Uterus (tissue), 4 donors: ENCODE measurements at places on chromosomes 6 and 20. TPM values are rescaled to one million over a fixed set of nuclear protein-coding genes. Genes with fewer than 3 reads are reported as not detected.

DNA sequence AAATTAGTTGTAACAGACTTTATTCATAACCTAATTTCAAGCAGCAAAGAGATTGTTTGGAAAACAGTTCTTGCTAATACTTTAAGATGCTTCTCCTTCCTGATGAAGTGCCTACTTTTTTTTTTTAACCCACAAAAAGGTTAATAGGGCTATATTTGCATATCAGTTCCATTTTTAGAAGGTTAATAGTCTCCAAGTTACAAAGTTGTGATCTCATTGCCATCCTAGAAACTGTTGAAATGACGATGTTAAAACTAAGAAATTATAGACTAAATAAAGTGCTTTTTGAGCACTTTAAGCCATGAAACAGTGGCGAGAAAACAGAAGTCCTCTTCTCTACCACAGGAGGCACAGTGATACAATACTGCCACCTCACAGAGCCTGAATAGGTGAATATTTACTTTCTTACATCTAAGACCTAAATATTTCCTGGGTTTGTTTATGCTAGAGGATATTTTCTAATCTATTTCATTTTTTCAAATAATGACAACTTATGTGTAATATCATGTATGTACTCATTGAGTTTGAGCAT is 5.3 kb downstream of the RNF144B start:
- no peaks in the 10 kb centered on the region for H3K4me1 ChIP-seq
- H3K4me3 ChIP-seq, result no peak overlapping the region
- H3K36me3 ChIP-seq, result no peaks in the 10 kb centered on the region
- H3K27me3 ChIP-seq, result no peaks in the 10 kb centered on the region

DNA sequence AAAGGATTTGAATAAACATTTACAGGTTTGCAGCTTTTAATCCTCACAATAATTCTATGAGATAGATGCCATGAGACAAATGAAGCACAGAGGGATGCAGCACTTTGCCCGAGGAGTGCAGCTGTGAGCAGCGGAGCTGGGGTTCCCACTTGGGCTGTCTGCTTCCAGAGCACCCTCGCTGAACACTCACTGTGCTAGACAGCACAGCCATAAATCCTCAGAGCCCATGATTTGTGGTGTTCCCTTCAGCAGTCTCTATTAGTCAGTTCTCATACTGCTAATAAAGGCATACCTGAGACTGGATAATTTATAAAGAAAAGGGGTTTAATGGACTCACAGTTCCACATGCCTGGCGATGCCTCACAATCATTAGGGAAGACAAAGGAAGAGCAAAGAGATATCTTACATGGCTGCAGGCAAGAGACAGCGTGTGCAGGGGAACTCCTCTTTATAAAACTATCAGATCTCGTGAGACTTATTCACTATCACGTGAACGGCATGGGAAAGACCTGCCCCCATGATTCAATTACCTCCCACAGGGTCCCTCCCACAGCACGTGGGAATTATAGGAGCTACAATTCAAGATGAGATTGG is 25.3 kb upstream of the CTAGE9 start:
- no peak overlapping the region for H3K4me3 ChIP-seq
- H3K27ac ChIP-seq, result no peak overlapping the region
- no peaks in the 10 kb centered on the region for H3K27me3 ChIP-seq
- DNase-seq, result peak; percentile 26
- H3K36me3 ChIP-seq, result no peaks in the 10 kb centered on the region

LRRN4 gene
- total RNA-seq, result not detected

- DNase-seq, result no peak
- no peaks in the 10 kb centered on the region for H3K27me3 ChIP-seq
- H3K27ac ChIP-seq, result no peak overlapping the region
- no peak overlapping the region for H3K4me3 ChIP-seq
- H3K36me3 ChIP-seq, result no peaks in the 10 kb centered on the region
- no peaks in the 10 kb centered on the region for H3K4me1 ChIP-seq
Measured at GRCh38 chr6:79665725-79666551, 34.8 kb downstream of the SH3BGRL2 start.

HLA-DQA2 gene
- not detected for total RNA-seq

DNA sequence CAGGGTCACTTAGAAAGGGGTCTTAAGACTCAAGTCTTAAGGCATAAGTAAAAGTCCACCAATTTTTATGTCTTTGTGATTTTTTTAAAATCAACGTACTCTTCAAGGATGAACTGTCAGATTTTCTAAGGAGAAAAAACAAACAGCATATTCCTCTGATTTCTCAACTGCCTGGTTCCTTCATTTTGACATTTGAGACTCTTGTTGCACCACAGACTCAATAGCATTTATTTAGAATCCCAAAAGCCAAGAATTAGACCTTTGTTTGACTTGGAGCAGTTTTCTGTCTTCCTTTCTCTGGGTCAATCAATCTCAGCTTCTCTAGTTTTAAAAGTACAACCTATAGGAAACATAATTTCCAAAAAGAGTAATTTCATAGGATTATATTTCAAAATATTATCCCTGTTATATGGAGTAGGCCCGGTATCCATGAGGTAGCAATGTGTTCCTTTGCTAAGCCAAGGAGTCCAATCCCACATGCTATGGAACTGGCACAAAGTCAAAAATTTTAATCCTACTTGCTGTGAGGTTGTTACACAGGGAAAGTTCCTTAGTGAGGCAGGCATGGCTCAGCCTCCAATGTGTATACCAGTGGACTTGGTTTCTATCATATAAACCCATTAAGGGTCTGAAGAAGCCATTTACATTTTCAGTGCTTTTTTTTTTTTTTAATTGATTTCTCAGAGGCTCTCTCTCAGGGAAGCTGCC is 405.7 kb downstream of the KIF16B start:
- H3K4me3 ChIP-seq, result no peak overlapping the region
- H3K36me3 ChIP-seq, result no peaks in the 10 kb centered on the region
- H3K4me1 ChIP-seq, result no peaks in the 10 kb centered on the region
- no peak for DNase-seq
- no peak overlapping the region for H3K27ac ChIP-seq

GRCh38 chr20:58287638-58288037 is 21.9 kb upstream of the RAB22A start:
- H3K27me3 ChIP-seq, result no peaks in the 10 kb centered on the region
- H3K4me1 ChIP-seq, result no peaks in the 10 kb centered on the region
- DNase-seq, result no peak

- H3K4me3 ChIP-seq, result no peak overlapping the region
- H3K27ac ChIP-seq, result no peak overlapping the region
- no peaks in the 10 kb centered on the region for H3K4me1 ChIP-seq
- no peak for DNase-seq
- no peaks in the 10 kb centered on the region for H3K27me3 ChIP-seq
- no peaks in the 10 kb centered on the region for H3K36me3 ChIP-seq
Measured at GRCh38 chr6:17292600-17293133, 11.5 kb downstream of the RBM24 start.

DNA sequence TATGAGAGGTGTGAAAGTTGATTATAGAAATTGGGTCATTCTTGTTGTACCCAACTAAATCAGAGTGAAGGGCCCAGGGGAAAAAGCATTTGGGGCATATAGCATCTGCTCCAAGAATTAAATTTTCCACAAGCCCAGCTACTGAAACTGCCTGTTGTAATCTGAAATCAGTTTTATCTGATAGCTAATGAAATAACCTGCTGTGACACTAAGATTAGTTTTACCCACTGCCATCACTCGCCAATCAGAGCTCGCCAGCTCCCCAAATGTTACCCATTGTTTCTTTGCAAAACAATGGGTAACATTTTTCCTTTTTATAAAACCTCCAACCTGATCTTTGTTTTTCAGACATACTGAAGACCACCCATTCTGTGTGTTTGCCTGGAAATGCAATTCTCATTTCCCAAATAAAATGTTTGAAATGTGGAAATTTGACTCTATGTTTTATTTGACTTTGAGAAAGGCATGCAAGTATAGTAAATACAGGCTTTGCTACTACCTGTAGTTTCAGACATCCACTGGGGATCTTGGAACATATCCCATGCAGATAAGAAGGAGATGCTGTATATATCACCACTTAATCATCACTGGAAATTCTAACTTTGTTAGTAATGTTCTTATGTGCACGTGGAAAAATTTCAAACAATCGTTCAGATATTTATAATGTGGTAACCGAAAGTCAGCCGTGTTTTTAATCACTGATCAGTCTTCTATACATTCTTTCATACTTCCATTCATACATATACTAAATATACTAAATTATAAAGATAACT is 6.3 kb upstream of the AHI1 start:
- H3K4me3 ChIP-seq, result no peak overlapping the region
- no peaks in the 10 kb centered on the region for H3K4me1 ChIP-seq
- DNase-seq, result no peak
- H3K27ac ChIP-seq, result no peak overlapping the region
- H3K36me3 ChIP-seq, result no peaks in the 10 kb centered on the region
- no peaks in the 10 kb centered on the region for H3K27me3 ChIP-seq

GRCh38 chr20:16004108-16004854 is 569.0 kb downstream of the KIF16B start:
- H3K36me3 ChIP-seq, result no peaks in the 10 kb centered on the region
- H3K4me3 ChIP-seq, result no peak overlapping the region
- H3K27me3 ChIP-seq, result no peaks in the 10 kb centered on the region
- no peak for DNase-seq
- H3K27ac ChIP-seq, result no peak overlapping the region

GRCh38 chr20:32731882-32732266 is 11.4 kb downstream of the COMMD7 start:
- H3K4me1 ChIP-seq, result no peaks in the 10 kb centered on the region
- no peak overlapping the region for H3K4me3 ChIP-seq
- no peaks in the 10 kb centered on the region for H3K36me3 ChIP-seq
- no peaks in the 10 kb centered on the region for H3K27me3 ChIP-seq

- DNase-seq, result peak; percentile 5
- H3K27me3 ChIP-seq, result no peaks in the 10 kb centered on the region
- H3K27ac ChIP-seq, result no peak overlapping the region
- no peak overlapping the region for H3K4me3 ChIP-seq
- no peaks in the 10 kb centered on the region for H3K36me3 ChIP-seq
- no peaks in the 10 kb centered on the region for H3K4me1 ChIP-seq
Measured at GRCh38 chr20:59807909-59808728, 125.3 kb downstream of the SYCP2 start.

DNA sequence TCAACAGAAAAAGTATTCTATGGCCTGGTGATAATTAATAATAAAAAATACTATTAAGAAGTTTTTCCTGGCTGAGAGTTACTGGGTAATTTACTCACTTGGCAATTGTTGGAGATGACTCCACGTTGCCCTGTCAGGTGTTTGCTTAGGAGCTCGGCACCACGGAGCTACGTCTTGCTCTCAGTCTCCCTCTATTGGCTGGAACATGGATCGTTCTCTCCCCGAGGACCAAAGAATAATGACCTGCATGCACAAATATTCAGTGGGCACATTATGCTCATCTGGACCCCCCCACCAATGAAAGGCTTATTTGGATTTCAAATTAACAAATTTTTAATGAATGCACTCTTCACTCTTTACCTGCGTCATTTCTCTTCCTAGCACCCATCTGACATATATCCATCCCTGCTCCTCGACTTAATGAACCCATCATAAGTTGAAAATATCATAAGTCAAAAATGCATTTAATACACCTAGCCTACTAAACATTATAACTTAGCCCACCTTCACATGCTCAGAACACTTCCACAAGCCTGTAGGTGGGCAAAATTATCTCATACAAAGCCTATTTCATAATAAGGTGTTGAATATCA is 71.0 kb upstream of the CD83 start:
- H3K36me3 ChIP-seq, result no peaks in the 10 kb centered on the region
- no peak overlapping the region for H3K4me3 ChIP-seq
- DNase-seq, result no peak
- H3K27me3 ChIP-seq, result no peaks in the 10 kb centered on the region
- H3K27ac ChIP-seq, result no peak overlapping the region

DNA sequence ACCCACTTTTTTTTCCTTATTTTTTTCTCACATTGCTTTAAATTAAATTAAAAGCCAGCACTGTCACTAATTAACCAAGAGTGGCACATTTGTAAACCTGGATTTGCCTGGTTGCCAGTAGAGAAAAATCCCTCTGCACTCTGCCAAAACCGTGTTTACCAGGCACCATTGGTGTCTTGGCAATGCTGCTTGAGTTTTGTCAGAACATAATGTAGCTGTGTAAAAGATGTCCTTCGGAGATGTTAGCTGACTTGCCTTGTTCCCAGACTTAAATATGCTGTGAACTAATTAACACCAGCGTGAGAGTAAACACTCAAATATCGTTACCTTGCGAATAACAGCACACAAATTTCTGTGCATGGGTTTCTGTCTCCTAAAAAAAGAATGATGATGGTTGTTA is 694.9 kb upstream of the ID4 start:
- no peaks in the 10 kb centered on the region for H3K4me1 ChIP-seq
- H3K36me3 ChIP-seq, result no peaks in the 10 kb centered on the region
- no peak overlapping the region for H3K27ac ChIP-seq
- no peaks in the 10 kb centered on the region for H3K27me3 ChIP-seq
- DNase-seq, result no peak
- H3K4me3 ChIP-seq, result no peak overlapping the region

GRCh38 chr20:53831228-53831627 is 237.6 kb upstream of the ZNF217 start:
- no peak for DNase-seq
- H3K36me3 ChIP-seq, result no peaks in the 10 kb centered on the region
- peak overlapping the region; percentile 86 for H3K27ac ChIP-seq
- H3K4me1 ChIP-seq, result no peaks in the 10 kb centered on the region

GRCh38 chr6:156782691-156783320 is 5.6 kb downstream of the ARID1B start:
- no peaks in the 10 kb centered on the region for H3K4me1 ChIP-seq
- no peaks in the 10 kb centered on the region for H3K27me3 ChIP-seq
- DNase-seq, result no peak
- H3K4me3 ChIP-seq, result peak overlapping the region; percentile 95
- H3K36me3 ChIP-seq, result no peaks in the 10 kb centered on the region

GRCh38 chr20:58546756-58547622 is 31.8 kb upstream of the APCDD1L start:
- no peaks in the 10 kb centered on the region for H3K27me3 ChIP-seq
- no peak overlapping the region for H3K4me3 ChIP-seq
- no peak for DNase-seq
- no peaks in the 10 kb centered on the region for H3K36me3 ChIP-seq
- no peaks in the 10 kb centered on the region for H3K4me1 ChIP-seq

SLC32A1 gene
- not detected for total RNA-seq

DNA sequence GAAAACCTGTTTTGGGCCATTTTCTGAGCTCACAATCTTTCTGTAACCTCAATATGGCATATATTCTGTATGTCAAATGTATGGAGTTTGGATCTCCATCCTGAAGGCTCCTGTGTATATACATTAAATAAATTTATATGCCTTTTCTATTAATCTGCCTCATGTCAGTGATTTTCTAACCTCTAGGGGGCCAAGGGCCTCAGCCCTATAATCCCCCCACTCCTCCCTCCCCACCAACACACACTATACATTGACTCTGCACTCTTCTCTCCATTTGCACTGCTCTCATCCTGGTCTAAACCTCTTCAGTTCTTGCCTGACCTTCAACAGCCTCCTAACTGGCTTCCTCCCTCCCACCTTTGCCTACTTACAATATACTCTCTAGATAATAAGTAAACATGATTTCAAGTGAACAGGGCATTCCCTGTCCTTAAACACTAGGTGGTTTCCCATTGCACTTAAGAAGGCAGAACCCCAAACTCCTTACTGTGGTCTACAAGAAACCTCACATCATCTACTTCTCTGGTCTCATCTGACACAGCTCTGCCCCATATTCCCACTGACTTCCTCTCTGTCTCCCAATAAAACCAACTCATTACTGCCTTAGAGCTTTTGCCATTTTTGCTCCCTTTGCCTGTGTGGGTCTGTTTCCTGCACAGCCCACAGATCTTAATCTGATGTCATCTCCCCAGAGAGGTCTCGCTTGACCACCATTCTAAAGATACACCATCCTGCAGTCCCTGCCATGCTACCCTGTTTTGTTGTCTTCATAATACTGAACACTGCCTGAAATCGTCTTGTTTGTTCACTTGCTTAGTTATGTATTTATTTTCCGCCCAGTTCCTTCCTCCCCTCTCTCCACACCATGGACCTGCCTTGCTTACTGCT is 213.7 kb downstream of the SYNE1 start:
- no peak overlapping the region for H3K27ac ChIP-seq
- no peaks in the 10 kb centered on the region for H3K4me1 ChIP-seq
